Stimulated activated CD4-positive, alpha-beta T cell treated with anti-CD3 and anti-CD28 coated beads, Interleukin-12 subunit alpha, Interleukin-12 subunit beta, amount 100 ng/mL, for 24 hours (primary cell): ENCODE measurements at places on chromosomes 2 and 18.

GRCh38 chr2:241860184-241861078 lies 1.7 kb upstream of the PDCD1 start:
- DNase-seq, result no peak

GRCh38 chr18:61322265-61322873 lies 10.9 kb upstream of the CDH20 start:
- no peak for DNase-seq

GRCh38 chr2:88081924-88082608 lies 14.4 kb downstream of the SMYD1 start:
- no peak for DNase-seq

GRCh38 chr18:2662990-2663389 lies 7.5 kb downstream of the SMCHD1 start:
- DNase-seq, result no peak

DNA sequence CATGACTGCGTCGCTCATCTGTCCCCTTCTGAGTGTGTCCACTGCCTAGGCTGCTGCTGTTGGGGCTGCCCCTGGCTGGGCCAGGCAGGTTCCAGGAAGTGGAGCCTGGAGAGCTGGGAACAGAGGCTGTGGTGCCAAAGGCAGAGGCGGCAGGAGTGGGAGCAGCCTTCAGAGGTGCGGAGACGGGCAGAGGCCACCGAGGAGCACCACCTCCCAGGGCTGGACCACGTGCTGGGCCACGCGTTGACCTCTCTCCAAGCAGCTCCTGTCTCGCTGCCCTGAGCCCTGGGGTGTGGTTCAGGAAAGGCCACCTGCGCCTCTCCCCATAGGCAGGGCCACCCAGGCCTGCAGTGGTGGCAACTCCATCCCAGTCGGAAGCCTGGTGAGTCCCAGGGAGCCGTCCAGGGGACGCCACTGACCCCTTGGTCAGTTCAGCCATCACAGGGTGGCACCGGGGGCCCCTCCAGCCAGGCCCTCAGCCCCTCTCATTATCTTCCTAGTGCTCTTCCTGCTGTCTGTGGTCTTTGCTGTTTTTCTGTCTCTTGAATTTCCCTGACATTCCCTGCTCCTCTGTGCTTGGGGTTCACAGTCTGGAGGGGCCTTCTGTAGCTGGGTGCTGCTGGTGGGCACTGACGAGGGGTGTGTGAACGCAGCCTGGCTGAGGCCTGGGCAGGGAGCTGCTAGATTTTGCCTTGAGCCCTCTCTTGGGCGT lies 122.8 kb upstream of the HS6ST1 start:
- no peak for DNase-seq

- DNase-seq, result no peak
These were observed 247.3 kb upstream of the RBBP8 start for GRCh38 chr18:22685788-22686187.

DNA sequence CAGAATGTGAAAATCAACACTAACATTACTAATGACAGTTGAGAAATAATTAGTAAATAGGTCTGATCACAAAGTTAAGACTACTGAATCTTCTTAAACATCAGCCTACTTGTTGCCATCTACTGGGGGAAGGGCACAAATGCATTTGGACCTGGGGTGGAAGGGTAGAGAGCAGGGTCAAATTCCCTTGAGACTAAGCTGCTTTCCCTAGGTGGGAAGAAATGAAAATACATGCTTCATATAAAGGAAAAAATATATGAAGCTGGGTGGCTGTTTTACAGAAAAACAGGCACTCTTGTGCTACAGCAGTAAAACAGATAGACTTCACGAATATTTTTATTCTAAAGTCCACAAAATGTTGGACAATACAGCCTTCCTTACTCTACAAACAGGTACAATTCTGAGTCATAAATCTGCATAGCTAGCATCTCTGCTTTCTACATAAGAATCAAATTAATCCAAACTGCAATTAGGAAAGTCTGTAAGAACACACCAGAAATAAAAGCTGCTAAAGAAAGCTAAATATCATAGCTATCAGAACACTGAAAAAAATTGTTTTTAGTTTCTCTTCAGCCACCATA lies 10.9 kb downstream of the TRIP12 start:
- DNase-seq, result no peak

GRCh38 chr2:38581193-38582147 lies 21.3 kb downstream of the HNRNPLL start:
- DNase-seq, result no peak

GRCh38 chr2:217827430-217828201 lies 175.2 kb downstream of the TNS1 start:
- DNase-seq, result no peak

DNA sequence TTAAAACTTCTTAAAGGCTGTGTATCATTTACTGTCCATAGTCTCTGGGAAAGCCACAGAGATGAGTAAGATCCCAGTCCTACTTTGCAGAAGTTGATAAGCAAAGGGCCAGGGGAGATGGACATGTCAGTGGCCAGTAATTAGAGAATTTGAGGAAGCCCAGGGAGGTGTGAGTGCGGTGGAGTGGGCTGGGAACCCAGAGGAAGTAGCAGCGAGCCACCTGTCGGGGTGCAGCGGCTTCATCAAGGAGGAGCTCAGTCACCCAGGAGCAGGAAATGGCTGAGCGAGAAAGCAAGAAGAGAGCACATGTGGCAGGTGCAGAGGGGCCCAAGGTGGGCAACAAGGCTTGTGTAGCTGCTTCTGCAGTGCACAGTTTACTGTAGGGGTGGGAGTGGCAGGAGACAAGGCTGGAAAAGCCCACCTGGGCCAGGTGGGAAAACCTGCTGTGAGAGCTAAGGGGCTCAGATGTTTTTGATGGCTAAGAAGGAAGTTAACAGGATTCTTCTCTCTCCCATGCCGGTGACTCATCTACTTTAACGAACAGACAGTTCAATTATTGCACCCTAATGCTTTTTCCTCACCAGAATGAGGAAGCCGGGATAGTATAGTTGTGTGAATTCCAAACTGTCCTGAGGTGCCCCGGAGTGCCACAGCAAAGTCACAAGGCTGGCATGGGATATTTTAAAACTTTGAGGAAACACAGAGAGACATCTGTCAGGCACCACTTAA lies 34.8 kb upstream of the MGAT5 start:
- no peak for DNase-seq

DNA sequence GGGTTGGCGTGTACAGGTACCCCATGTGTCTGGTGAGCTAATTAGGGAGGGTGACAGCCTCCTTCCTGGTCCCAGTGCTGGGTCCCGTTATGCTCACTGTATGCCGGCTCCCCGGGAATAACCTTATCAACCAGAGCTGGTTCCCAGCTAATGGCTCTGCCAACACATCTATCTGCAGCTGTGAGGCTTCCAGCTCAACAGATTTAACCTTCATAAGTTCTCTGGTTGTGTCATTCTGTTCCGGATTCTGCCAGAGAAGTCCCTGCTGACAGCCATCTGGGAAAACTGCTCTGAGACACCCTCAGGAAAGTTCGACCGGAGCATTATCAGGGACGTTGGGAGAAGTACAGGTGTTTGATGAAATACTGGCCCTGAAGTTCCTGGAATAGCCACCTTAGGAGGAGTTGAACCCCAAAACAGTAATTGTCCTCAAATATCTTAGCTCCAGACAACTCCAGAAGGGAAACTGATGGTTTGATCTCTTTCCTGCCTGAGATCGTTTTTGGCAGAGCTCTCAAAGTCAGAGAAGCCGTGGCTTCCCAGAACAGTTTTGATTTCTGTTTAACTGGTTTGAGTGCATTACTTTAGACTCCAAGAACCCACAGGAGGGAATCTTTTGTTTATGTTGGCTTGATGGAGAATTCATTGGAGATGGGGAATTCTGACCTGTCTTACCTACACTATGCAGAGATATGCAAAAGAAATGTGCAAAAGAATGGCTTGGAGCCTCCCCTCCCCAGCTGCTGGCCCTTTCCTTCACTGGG lies 39.4 kb upstream of the TXNDC2 start:
- DNase-seq, result no peak

DNA sequence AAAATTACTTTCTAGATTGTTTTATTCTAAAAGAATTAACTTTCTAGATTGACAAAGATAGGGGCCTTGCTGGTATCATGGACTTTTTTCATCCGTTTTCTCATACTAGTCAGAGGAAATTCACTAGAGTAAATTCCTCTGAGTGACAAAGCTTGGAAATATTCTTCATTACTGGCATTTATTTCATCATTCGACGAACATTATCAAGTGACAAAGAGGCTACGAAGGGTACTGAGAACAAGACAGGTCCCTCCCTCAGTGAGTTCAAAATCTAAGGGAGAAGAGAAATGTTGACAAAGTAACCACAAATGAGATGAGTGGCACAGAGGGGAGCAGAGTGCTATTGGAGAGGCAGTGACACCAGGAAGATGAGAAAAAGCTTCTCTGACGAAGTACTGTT lies 4.3 kb downstream of the EPG5 start:
- no peak for DNase-seq

- no peak for DNase-seq
These were observed 149.9 kb upstream of the RAB6C start for GRCh38 chr2:129829588-129829987.

DNA sequence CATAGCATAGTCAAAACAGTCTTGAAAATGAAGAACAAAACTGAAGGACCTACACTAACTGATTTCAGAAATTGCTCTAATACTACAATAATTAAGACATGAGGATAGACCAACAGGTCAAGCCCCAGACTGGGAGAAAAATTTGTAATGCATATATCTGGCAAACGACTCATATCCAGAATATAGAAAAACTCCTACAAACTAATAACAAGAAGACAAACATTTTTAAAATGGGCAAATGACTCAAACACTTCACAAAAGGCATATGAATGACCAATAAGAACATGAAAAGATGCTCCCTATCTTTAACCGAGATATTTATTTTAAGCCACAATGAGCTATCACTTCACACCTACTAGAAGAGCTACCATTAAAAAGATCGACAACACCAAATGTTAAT lies 14.2 kb downstream of the TGFBRAP1 start:
- DNase-seq, result no peak

DNA sequence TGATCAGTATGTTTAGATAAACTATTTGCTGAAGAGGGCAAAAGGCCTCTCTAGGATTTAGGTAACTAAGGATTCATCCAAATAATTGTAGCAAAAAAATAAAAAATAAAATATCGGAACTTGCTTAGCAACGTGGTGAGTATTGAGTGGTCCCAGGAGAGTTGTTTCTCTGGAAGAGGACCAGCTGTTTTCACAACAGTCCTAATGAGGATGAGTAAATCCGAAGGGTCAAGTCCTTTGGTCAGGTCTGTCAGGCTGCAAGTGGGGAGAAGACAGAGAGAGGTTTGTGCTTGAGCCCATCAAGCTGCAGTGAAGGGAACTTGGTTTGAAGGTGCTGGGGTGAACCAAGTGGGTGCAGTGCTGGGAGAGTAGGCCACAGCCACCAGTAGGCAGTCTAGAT lies 539.2 kb downstream of the SLC4A3 start:
- no peak for DNase-seq

- DNase-seq, result no peak
These were observed 288.2 kb upstream of the CHST9 start for GRCh38 chr18:27473318-27473717.
